MM.1S (cell line): ENCODE measurements at places on chromosomes 1 and 21.

- no peak overlapping the region for H3K4me3 ChIP-seq
- no peaks in the 10 kb centered on the region for H3K27me3 ChIP-seq
- DNase-seq, result peak; percentile 64
- H3K4me1 ChIP-seq, result peaks cover 28% of the 10 kb centered on the region
- peak overlapping the region; percentile 65 for H3K27ac ChIP-seq
Measured at GRCh38 chr1:113142791-113143190, 69.8 kb downstream of the LRIG2 start.

DNA sequence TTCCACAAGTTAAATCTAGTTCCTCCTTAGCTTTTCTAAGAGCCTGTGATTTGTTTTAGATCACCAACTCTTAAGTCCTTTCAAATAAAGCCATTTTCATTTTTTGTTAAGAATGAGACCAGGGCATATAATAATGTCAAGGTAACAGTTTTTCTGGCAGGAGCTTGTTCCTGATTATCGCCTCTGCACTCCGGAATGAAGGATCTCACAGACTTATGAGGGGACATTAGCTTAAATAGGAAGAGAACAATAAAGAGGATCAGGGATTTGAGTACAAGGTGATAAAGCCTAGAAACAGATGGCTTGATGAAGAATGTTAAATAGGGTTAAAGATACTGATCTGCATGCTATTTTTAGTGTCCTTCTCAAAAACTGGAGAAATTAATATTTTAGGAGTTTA lies 13.6 kb upstream of the OTUD7B start:
- no peak overlapping the region for H3K27ac ChIP-seq
- no peaks in the 10 kb centered on the region for H3K27me3 ChIP-seq
- no peak for DNase-seq
- H3K4me1 ChIP-seq, result no peaks in the 10 kb centered on the region
- H3K4me3 ChIP-seq, result no peak overlapping the region

DNA sequence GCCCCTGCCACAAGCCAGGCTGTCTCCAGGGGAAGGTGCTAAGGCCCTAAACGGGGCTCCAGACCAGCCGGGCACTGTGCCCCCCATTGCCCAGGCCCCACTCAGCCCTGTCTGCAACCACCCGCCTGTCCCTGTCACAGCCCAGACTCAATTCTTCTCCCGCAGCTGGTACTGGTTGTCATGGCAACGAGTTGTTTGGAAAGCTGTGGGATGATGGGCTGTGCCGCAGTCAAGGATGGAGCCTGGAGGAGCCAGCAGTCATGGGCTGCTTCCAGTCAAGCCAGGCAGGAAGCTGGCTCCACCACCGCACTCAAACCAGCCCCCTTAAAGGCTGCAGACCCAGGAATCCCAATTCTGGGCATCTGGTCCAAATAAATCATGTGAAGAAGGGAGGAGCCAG lies 4.2 kb downstream of the SPOCD1 start:
- H3K4me3 ChIP-seq, result no peak overlapping the region
- 0 out of 2 replicates have a peak, but pooled peaks cover 3% of the 10 kb centered on the region for H3K4me1 ChIP-seq
- H3K36me3 ChIP-seq, result no peaks in the 10 kb centered on the region
- peaks cover 6% of the 10 kb centered on the region for H3K27me3 ChIP-seq
- DNase-seq, result no peak

GRCh38 chr1:192545896-192546521 lies 29.6 kb upstream of the RGS1 start:
- no peak overlapping the region for H3K4me3 ChIP-seq
- H3K27ac ChIP-seq, result peak overlapping the region; percentile 95
- no peak for DNase-seq
- peaks cover 54% of the 10 kb centered on the region for H3K4me1 ChIP-seq

DNA sequence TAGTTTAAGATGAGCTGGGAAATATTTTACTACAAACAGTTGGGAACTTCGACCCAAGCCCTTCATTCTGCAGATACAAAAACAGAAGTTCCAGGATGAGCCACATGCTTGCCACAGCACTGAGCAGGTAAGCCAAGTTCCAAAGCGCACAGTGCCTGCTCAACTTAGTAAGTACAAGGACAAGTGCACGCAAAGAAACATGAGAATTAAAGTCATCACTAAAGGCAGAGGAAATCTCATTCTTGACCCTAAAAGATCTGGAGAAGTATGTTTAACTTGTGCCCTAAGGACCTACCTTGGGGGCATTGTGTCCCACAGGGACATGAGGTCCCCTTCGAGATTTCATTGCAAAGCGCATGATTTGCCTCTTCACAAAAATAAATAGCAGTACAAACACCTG lies 1.2 kb upstream of the UBAP2L start:
- peak; percentile 49 for DNase-seq
- H3K4me3 ChIP-seq, result peak overlapping the region; percentile 89
- H3K4me1 ChIP-seq, result peaks cover 25% of the 10 kb centered on the region
- H3K27me3 ChIP-seq, result no peaks in the 10 kb centered on the region
- peak overlapping the region; percentile 83; the same call in 1 of the 2 replicates for H3K27ac ChIP-seq

DNA sequence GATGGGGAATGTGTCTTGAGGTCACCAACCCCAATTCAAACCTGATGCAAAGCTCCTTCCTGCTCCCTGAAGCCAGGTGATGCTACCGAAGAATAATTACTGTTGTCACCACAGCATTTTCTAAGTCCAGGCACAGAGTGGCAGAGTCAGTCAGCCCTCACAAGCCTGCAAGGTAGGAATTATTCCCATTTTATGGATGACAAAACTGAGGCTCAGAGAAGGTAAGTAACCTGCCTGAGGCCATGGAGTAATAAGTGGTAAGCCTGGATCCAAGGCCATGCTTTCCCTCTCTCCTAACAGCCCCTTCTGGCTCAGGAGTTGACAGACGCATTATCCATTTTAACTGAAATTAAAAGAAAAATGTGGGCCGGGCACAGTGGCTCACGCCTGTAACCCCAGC lies 23.0 kb downstream of the CTNNBIP1 start:
- DNase-seq, result no peak
- no peaks in the 10 kb centered on the region for H3K27me3 ChIP-seq
- no peak overlapping the region for H3K27ac ChIP-seq
- no peak overlapping the region for H3K4me3 ChIP-seq
- no peaks in the 10 kb centered on the region for H3K36me3 ChIP-seq

- H3K27me3 ChIP-seq, result no peaks in the 10 kb centered on the region
- no peak overlapping the region for H3K27ac ChIP-seq
- no peaks in the 10 kb centered on the region for H3K36me3 ChIP-seq
- no peak for DNase-seq
- H3K4me3 ChIP-seq, result no peak overlapping the region
Measured at GRCh38 chr1:45103534-45103933, 91.5 kb downstream of the UROD start.

GRCh38 chr1:111733992-111734341 lies 5.2 kb downstream of the INKA2 start:
- peaks cover 8% of the 10 kb centered on the region for H3K4me1 ChIP-seq
- DNase-seq, result no peak
- H3K4me3 ChIP-seq, result no peak overlapping the region
- no peaks in the 10 kb centered on the region for H3K36me3 ChIP-seq

GRCh38 chr1:173043253-173043652 lies 7.5 kb downstream of the TNFSF18 start:
- H3K27me3 ChIP-seq, result peaks cover 11% of the 10 kb centered on the region
- H3K27ac ChIP-seq, result no peak overlapping the region
- no peaks in the 10 kb centered on the region for H3K36me3 ChIP-seq
- H3K4me3 ChIP-seq, result no peak overlapping the region
- no peak for DNase-seq

- H3K4me1 ChIP-seq, result no peaks in the 10 kb centered on the region
- H3K27ac ChIP-seq, result no peak overlapping the region
- no peak for DNase-seq
- no peak overlapping the region for H3K4me3 ChIP-seq
Measured at GRCh38 chr1:8133190-8133589, 107.1 kb upstream of the ERRFI1 start.

DNA sequence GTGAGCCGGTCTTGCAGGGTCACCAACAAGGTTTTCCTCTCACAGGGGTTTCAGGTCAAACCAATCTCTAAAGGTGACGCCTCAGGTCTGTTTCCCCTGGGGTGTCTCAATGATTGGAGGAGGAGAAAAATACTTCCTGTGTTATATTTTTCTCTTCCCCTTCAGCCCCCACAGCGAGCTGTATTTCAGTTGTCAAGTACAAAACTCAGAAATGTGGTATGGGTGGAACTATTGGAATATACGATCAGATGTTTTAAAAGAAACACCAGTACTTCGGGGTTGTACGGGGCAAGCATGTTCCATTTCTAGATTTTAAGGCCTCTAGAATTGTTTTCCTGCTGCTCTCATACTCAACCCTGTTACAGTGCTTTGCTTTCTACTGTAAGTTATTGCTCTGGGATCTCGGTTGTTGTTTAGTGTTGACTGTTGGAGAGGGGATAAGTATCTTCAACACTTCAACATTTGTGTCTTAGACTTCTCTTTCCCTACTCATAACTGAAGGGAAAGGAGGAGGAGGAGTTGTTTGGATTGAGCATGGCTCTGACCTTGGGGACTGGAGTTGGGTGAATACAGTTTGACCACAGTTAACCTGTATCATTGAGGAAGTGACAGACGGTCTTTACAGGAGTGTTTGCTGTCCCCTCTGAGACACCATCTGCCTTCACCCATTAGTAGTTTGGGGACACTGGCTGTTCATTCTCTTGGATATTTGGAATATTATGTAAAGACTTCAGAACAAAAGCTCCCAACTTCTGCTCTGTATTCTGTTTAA lies 2.0 kb downstream of the MAPKAPK2 start:
- no peaks in the 10 kb centered on the region for H3K36me3 ChIP-seq
- 0 out of 2 replicates have a peak, but pooled peaks cover 13% of the 10 kb centered on the region for H3K27me3 ChIP-seq

GRCh38 chr1:155514582-155515187 lies 47.9 kb downstream of the ASH1L start:
- no peak overlapping the region for H3K4me3 ChIP-seq
- H3K4me1 ChIP-seq, result no peaks in the 10 kb centered on the region
- H3K27ac ChIP-seq, result no peak overlapping the region
- H3K36me3 ChIP-seq, result no peaks in the 10 kb centered on the region; the same call in 1 of the 2 replicates
- no peak for DNase-seq

GRCh38 chr1:5780324-5780716 lies 211.9 kb downstream of the NPHP4 start:
- no peak for DNase-seq
- H3K4me3 ChIP-seq, result no peak overlapping the region
- no peaks in the 10 kb centered on the region for H3K4me1 ChIP-seq
- H3K27ac ChIP-seq, result no peak overlapping the region
- H3K27me3 ChIP-seq, result peaks cover 77% of the 10 kb centered on the region

DNA sequence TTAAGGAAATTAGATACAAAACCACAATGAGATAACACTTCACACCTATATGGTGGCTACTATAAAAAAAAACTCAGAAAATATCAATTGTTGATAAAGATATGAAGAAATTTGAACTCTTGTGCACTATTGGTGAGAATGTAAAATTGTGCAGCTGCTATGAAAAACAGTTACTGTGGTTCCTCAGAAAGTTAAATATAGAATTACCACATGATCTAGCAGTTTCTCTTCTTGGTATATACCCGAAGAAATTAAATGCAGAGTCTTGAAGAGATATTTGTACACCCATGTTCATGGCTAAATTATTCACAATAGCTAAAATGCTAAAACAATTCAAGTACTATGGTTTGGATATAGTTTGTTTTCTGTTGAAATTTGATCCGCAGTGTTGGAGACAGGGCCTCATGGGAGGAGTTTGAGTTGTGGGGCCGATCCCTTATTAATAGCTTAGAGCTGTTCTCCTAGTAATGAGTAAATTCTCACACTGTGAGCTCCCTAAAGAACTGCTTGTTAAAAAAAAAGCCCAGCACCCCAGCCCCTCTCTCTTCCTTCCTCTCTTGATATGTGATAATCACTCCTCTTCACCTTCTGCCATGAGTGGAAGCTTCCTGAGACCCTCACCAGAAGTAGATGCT lies 1412.1 kb downstream of the PLA2G4A start:
- DNase-seq, result peak; percentile 43
- H3K4me1 ChIP-seq, result peaks cover 20% of the 10 kb centered on the region
- no peaks in the 10 kb centered on the region for H3K27me3 ChIP-seq
- H3K27ac ChIP-seq, result peak overlapping the region; percentile 8; the same call in 1 of the 2 replicates
- no peak overlapping the region; the same call in 1 of the 2 replicates for H3K4me3 ChIP-seq

DNA sequence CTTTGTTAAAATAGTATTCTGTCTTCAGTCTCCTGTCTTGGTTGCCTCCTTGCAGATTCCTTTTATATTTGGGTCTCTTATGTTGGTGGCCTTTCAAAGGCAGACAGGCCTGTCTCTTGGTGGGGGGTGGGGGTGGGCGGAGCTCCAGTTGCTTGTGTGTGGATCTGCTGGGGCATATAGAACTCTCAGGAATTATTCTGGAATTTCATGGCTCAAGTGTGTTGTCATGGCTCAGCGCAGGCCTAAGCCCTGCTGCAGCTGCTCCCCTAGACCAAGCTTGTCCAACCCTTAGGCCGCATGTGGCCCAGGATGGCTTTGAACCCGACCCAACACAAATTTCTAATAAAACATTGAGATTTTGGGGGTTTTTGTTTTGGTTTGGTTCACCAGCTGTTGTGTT lies 8.0 kb downstream of the C1orf35 start:
- H3K27ac ChIP-seq, result no peak overlapping the region
- H3K36me3 ChIP-seq, result peaks cover 40% of the 10 kb centered on the region
- no peak for DNase-seq
- no peaks in the 10 kb centered on the region for H3K27me3 ChIP-seq

DNA sequence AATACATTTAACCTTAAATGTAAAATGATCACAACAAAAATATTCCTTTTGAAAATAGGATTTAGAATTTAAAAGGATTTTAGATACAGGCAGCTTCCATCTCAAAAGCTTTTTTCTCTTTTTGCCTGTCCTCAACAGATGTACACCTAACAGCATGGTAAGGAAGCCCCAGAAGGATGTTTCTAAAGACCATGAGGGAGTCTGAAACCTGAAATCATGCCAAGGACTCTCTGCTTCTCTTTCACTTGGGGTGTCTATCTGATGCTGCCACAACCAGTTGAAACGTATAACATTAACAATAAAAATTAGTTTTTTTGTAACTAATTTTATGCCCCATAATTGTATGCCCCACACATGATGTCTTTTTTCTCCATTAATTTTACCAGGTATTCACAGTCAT lies 5.4 kb upstream of the ZNF281 start:
- peaks cover 23% of the 10 kb centered on the region for H3K4me1 ChIP-seq
- no peaks in the 10 kb centered on the region for H3K27me3 ChIP-seq
- peak overlapping the region; percentile 46; the same call in 1 of the 2 replicates for H3K27ac ChIP-seq
- DNase-seq, result peak; percentile 52
- no peak overlapping the region for H3K4me3 ChIP-seq
